ENCODE measurements at places on chromosomes 7 and 10.

DNA sequence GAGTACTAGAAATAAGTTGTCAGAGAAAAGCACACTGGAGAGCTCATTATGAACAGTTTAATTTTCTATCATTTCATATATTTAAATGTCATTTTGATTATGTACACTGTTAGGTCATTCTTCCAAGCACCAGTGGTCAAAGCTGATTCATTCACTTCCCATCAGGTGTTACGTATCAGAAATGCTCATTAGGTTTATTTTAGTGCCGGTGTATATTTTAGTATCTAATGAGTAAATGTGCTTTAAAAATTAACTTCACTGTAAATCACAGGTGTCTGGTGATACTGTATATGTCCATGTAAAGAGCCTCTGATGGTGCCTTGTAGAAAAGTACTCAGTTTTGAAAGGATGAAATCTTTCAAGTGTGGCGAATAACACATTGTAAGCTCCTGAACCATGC lies 3.5 kb downstream of the DMTF1 start:
- no peak for DNase-seq

DNA sequence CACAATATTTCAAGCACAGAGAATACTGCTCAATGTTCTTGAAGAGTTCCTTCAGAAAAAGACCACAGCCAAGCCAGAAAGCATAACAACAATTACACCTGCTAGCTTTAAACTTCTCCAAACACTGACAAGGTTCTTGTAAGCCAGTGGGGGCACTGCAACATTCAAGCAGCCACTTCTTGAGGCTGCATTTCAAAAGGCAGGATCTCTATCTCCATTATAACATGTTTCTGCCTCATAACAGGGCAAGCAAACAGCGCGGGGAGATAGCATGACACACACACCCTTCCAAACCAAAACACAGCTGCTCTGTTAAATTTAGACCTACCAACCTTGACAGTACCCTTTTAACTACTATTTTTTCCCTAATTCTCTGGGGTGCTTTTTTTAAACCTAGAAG lies 30.8 kb downstream of the CHCHD3 start:
- DNase-seq, result no peak

GRCh38 chr7:2952316-2952715 lies 91.4 kb downstream of the CARD11 start:
- no peak for DNase-seq

DNA sequence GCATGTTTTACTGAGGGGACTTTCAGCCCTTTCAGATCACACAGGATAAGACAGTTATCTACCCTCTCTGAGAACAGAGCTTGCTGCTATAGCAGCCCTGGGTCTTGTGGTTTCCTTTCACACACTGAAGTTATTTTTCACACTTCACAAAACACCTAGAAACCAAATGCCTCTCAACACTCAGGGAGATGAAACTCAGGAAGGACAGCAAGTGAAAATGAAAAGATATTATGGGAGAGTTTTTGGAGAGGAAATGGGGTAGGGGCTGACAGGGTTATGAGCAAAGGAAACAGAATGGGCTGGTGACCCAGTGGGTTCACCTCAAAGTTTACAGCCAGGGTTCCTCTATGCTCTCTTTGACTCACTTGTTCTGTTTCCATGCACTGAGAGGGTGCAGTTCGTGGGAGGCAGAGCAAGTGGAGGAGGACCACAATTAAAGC lies 17.0 kb upstream of the GIMAP2 start:
- DNase-seq, result peak; percentile 85

GRCh38 chr10:74728225-74728624 lies 98.2 kb upstream of the KAT6B start:
- no peak for DNase-seq

GRCh38 chr10:2844925-2845324 lies 222.4 kb upstream of the PFKP start:
- no peak for DNase-seq

- DNase-seq, result no peak
Measured at GRCh38 chr7:80869106-80869784, 49.6 kb downstream of the SEMA3C start.

DNA sequence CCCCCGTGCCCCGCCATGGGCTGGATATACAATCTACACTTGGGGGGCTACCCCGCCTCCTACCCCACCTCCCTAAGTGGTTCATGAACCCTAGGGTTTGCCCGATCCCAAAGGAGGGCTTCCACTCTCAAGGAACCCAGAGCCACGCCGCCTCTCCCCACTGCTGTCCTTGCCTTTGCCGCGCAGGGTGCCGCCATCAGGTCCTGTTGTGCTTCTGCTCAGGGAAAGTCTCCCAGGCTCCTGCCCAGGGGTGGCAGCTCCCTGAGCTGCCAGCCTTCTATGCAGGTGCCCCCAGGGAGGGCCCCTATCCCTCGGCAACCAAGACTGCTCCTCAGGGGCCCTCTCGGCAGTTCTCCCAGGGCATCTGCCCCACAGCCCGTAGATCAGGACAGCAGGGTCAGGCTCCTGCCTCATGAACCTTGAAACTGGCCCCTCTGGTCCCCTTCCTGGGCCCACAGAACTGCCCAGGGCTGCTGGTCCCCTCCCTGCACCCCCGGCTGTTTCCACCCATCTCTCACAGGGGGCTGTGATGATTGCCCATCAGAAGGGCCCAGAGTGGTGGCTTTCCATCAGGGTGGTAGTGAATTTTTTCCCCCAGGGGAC lies 13.0 kb upstream of the PCBD1 start:
- DNase-seq, result no peak

DNA sequence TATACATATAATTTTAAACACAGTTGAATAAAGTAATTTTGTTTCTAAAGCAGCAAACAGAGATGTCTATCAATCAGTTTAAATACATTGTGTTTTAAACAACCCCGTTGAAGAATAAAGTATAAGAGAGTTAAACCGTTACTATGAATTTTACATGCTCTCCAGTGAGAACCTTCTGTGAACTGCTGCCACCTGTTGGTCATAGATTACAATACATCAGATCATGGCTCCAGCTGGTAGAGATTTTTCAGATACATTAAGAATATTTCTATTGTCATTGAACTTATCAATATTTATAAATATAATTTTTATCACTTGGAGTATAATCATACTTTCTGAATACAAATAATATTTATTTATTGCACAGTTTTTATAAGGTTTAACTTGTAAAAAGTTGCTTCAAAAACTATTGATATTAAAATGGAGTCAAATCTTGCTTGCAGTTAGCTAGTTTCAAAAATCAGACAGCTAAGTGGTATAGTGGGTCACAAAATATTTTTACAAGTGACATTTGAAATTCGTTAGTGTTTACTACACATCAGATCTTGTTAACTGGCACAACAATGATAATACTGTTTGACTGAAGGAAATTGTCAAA lies 561.2 kb upstream of the PHF14 start:
- peak; percentile 55 for DNase-seq

GRCh38 chr10:97939446-97939990 lies 89.9 kb downstream of the GOLGA7B start:
- no peak for DNase-seq

DNA sequence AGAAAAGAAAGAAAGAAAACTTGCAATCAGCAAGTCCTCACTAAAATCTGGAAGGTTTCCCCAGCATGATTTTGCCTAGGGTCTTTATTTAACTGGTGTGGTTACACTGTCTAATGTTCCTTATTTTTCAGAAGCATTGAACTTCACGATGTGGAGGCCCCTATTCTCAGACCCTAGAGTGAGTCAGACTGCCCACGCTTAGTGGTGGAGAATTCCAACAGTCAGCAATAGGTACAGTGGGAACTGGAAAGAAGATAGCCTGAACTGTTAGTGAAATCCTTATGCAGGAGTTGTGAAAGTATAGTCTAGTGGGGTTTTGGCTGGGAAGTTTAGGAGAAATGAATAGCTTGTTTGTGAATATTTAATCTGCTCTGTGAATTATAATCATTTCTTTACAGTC lies 115.0 kb downstream of the FZD1 start:
- no peak for DNase-seq

- no peak for DNase-seq
Measured at GRCh38 chr7:49433794-49434193, 339.6 kb upstream of the VWC2 start.

DNA sequence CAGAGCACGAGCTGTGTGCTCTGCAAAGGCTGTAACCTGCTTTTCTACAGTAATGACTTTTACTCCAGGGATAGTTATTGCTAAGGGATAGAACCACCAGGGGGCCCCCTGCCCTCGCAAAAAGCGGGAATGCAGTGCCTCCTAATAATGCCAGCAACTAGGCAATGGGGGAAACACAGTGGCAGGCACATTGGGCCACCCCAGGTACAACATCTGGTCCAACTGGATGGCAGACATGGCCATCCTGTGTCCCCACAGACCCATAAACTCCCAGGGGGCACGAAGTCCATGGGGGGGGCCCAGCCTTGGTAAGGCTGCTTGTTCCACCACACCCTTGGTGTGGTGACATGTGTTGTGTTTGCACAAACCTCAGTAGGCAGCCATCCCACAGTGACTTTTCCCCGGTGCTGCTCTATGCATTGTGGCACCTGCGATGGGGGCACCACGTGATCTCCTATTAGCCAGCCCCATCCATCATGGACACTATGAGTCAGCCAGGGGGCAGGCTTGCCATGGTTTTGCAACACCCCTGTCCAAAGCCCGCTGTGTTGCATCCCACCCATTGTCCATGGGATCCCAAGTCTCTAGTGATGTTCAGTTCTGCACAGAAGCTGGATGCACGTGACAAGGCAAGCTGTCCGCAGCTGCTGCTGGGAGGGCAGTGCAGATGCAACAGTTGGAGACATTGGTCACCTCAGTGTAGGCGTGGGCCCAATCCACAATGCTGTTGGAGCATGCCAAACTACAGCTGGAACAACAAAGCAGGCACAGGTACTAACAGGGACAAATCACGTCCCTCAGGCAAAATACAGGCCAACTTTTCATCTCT lies 84.0 kb downstream of the ANLN start:
- DNase-seq, result peak; percentile 76

- no peak for DNase-seq
Measured at GRCh38 chr7:66039094-66039670, 36.4 kb upstream of the ASL start.

DNA sequence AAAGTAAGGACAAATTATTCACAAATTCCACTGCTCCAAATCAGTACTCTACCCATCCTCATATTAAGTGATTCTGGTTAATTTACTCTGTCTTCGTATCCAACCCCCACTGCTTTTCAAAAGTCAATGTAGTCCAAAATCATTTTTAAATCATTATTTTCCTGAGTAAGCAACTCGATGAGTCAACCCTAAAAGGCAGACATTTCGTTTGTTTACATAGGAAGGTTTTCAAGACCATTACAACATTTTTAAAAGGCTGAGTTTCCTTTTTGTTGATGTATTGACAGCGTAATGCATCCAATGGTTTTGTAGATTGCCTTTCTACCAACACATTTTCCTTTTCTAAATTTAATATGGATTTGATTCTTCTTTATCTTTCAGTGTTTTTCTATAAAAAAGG lies 523.0 kb upstream of the ANKRD30A start:
- no peak for DNase-seq

GRCh38 chr7:129210256-129210988 lies 14.4 kb upstream of the AHCYL2 start:
- peak; percentile 82 for DNase-seq

GRCh38 chr7:156620291-156620675 lies 20.3 kb upstream of the RNF32 start:
- DNase-seq, result no peak

DNA sequence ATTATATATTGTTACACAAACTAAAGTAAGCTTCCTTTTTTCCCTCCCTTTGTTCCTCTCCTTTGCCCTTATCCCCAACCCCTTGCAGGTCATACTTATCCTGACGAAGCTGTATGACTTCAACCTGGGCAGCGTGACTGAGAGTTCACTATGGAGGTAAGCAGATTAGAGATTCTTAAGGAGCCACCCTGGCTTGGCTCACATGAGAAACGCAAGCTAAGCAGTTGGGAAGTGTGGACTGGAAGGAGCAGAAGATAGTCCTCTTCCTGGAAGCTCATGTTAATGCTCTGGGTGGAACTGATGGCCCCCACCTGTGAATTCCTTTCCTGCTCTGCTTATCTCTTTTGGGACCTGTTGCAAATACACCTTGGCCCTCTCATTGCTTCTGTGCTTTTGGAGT lies 201.6 kb downstream of the SORCS3 start:
- DNase-seq, result no peak

GRCh38 chr7:28174442-28174841 lies 6.2 kb downstream of the JAZF1 start:
- DNase-seq, result no peak

- DNase-seq, result no peak
Measured at GRCh38 chr10:113479346-113480080, 73.3 kb upstream of the HABP2 start.

DNA sequence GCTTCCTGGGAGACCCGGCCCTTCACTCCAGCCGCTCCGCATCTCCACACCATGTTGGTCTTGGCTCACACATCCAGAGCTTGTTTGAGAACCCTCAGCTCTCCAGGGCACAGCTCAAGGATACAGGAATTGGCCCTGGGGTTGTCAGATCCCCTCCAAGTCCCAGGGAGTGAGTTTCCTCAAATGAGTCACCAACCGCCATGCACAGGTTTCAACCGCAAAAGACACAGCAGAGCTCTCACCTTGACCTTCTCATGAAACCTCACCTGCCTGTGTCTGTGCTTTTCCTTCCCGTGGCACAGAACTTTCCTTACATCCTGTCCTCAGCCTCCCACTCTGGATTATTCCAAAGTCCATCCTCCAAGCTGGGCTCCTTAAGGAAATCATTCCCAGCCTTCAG lies 20.6 kb downstream of the AZGP1 start:
- no peak for DNase-seq

GRCh38 chr10:5895365-5895764 lies 5.3 kb downstream of the FBH1 start:
- DNase-seq, result no peak

DNA sequence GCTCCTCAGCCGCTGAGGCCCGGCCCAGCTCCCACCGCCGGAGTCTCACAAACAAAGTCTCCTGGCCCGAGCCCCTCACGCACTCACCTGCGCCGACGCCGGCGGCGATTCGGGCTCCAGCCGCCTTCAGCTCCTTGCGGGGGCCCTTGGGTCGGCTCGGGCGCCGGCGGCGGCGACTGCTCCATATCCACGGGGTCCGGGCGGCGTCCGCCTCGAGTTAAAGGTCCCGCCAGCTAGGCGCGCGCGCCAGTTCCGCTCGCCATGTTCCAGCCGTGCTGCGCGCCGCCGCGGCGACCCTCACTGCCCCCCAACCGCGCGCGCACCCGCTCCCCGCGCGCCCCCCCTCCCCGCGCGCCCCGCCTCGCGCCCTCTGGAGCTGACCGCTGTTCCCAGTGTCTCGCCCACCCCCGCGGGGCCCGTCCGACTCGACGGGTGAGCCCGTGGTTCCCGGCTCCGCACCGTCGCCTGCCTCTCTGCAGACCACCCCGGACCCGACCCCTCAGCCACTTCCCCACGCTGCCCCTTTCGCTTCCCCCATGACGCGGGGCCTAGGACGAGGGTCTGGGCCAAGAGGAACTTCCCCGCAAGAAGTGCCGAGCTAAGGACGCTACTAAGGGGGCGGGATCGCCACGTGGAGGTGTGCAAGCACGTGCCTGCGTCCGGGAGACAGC lies 396.1 kb downstream of the ZNF33B start:
- no peak for DNase-seq

DNA sequence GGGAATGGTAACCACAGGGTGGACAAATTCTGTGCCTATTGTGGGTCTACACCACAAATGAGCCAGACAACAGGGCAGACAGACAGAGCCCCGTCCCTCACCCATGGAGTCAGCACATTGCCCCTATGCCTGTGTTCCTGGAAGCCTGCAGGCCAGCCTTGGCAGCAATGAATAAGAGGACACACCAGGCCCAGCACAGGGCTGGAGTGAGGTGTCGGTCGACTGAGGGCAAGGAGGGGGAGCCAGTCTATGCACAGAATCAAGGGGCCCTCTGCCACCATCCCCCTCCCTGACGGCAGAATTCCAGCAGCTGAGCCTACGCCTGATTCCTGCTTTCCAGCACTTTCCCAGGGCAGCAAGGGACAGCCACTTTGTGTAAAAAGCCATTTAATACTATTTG lies 98.2 kb downstream of the CALN1 start:
- no peak for DNase-seq

All from activated CD4-positive, alpha-beta T cell treated with anti-CD3 and anti-CD28 coated beads, Interleukin-2, Interleukin-6, amounts not matched to agents 100 ng/mL and 50 ng/mL, durations not matched to agents 16 hours and 8 hours (primary cell).